HTR-8/SVneo (cell line): ENCODE measurements at places on chromosomes 16 and 17.

DNA sequence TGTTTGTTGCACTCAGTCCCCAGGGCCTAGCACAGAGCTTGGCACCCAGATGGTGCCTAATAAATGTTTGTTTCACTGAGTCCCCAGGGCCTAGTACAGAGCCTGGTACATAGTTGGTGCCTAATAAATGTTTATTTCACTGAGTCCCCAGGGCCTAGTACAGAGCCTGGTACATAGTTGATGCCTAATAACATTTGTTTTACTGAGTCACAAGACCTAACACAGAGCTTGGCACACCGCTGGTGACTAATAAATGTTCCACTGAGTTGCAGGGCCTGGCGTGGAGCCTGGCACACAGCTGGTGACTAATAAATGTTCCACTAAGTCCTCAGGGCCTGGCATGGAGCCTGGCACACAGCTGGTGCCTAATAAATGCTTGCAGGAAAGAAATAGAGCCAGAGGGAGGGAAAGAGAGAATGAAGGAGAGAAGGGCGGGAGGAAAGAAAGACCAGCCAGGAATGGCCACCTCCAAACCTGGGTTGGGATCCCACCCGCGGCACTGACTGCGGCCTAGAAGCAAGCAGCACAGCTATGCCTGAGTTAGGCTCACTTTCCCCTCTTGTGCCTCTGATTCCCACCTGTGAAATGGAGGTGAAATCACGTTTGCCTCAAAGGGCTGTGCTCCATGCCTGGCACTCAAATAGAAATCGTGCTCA lies 7.5 kb downstream of the SLC5A11 start:
- no peak for DNase-seq

GRCh38 chr17:3009411-3009920 lies 53.9 kb downstream of the OR1D5 start:
- DNase-seq, result no peak

- no peak for DNase-seq
Observed at GRCh38 chr17:58640202-58640601, 51.6 kb downstream of the TEX14 start.

DNA sequence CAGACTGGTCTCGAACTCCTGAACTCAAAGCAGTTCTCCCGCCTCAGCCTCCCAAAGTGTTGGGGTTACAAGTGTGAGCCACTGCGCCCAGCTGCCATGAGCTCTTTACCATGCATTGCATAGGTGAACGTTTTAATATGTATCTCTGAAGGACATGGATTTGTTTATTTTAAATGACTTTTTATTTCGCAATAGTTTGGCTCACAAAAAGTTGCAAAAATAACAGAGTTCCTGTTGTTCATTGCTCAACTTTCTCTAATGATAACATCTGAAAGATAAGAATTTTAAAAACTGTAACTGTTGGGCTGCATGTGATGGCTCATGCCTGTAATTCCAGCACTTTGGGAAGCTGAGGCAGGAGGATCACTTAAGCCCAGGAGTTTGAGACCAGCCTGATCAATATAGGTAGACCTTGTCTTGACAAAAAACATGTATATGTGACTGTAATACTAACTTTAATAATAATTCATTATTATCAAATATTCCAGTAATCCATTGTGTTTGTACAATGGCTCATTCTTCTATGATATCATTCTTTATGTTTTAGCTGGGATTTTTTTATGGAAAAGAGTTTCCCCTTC lies 80.1 kb downstream of the ABCC1 start:
- no peak for DNase-seq

GRCh38 chr16:24668481-24669061 lies 60.9 kb upstream of the TNRC6A start:
- DNase-seq, result no peak

GRCh38 chr17:41801374-41802271 lies 10.1 kb downstream of the P3H4 start:
- DNase-seq, result peak; percentile 88

DNA sequence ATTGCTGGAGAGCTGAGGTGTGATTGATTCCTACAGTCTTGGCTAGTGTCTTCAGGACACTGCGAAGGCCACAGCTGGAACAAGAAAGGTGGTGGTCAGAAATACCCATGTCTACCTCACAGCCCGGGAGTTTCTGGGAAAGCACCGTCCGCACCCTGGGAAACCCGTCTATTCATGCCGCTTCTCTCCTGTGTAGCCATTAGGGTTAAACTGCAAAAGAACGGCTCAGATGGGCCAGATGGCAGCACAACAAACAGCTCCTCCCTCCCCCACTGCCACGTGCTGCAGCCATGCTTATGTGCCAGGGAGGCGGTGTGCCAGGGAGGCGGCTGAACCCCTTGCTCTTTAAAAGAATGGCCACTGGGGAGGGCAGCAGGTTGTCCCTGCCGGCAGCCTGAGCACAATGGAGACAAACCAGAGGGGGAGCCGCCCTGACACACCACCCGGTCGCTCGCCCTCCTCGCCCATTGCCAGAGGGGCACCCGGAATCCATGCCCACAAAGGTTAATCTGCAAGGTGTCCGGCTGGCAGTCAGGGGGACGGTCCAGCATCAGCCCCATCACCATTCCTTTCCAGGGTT lies 65.2 kb downstream of the CYTH1 start:
- no peak for DNase-seq

DNA sequence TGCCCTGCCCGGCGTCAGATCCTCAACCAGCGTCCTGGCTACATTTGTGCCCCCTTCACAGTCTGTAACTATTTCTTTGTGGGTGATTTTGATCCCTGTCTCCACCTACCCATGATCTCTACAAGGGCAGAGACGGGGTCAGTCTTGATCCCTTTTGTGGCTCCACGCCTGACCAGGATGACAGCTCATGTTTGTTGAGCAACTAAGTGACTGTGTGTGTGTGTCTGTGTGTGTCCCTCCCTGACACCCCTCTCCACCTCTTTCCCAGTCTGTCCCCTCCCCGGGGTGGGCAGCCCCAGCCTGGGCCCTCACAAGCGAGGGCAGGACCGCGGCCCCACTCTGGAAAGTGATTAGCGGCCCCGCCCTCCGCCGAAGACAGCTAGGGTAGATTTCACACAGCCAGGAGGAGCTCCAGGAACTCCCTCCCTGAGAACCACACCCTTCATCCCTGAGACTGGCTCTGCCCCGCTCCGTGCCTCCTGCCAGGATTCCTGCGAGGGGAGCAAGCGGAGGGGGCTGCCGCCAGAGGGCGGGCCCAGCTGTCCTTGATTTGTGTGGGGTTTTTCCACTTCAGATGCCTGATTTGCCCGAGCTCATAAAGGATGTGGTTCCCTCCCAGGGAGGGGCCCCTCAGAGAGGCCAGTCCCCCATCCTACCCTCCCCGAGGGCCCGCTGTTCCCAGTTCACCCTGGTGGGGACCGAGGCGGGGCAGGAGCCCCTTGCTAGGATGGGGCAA lies 5.3 kb upstream of the HS3ST6 start:
- peak; percentile 41 for DNase-seq
